NCI-H1694 (cell line): ENCODE measurements at places on chromosomes 4 and X.

- no peak for DNase-seq
These were observed 132.7 kb downstream of the TMEM164 start for GRCh38 chrX:110135618-110136017.

- no peak for DNase-seq
These were observed 349.6 kb upstream of the FTHL17 start for GRCh38 chrX:31421441-31421840.

- no peak for DNase-seq
These were observed 56.1 kb upstream of the NAP1L2 start for GRCh38 chrX:73270753-73271152.

- DNase-seq, result peak; percentile 12
These were observed 4.2 kb downstream of the PAK3 start for GRCh38 chrX:111100191-111100590.

DNA sequence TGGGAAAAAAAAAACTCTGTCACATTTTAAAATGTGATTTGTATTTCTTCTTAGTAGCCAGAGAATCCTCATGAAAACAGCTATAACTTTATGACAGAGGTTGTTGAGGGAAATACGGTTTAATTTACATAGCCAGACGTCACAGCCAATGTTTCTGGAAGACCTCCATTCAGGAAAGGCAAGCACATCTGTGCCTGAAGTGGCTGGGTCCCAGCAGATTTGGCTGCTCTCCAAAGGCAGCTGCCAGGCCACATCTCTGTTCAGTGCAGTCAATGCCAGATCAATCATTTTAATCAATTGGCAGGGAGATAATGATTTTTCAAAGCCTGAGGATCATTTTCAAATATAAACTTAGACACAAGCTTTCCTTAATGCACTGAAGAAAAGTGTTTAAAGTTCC, 86.5 kb upstream of the ZIC3 start:
- DNase-seq, result no peak

DNA sequence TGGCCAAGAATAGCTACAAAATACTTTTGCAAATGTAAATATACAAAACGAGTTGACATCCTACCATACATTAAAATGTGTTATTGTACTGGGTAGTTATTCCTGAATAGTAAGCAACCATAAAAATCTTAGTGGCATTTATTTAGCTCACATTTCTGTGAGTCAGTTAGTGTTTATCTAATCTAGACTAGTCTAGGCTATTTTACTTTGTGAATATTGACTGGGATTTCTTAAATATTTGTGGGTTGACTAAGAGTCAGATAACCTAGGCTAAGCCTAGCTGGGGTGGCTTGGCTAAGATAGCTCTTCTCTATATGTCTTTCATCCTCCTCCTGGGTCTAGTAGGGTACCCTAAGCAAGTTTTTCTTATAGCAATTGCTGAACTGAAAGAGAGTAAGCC, 543.8 kb upstream of the DIAPH2 start:
- DNase-seq, result no peak

DNA sequence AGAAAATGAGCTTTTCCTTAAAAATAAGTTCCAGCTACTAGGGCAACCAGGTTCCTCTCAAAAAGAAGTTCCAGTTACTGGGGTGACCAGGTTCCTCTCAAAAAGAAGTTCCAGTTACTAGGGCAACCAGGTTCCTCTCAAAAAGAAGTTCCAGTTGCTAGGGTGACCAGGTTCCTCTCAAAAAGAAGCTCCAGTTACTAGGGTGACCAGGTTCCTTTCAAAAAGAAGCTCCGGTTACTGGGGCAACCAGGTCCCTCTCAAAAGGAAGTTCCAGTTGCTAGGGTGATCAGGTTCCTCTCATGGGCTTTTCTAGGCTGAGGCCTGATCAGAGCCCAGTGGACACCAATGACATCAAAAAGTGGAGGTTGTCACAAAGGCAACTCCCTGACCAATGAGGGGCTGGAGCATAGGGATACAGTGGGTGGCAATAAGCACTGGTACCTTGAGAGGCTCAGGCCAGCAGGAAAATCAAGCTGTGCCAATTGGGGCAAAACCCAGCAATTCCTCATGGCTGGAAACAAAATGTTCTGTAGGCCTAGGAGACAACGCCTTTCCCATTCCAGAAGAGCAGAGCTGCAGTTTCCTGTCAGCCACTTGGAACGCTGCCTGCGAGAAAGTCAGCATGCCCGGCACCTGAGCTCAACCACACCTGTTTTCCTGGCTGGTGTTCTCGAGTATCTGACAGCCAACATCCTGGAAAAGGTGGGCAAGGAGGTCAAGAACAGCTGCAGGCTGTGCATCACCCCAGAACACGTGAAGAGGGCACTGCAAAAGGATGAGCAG, 12.3 kb upstream of the SYTL5 start:
- no peak for DNase-seq

DNA sequence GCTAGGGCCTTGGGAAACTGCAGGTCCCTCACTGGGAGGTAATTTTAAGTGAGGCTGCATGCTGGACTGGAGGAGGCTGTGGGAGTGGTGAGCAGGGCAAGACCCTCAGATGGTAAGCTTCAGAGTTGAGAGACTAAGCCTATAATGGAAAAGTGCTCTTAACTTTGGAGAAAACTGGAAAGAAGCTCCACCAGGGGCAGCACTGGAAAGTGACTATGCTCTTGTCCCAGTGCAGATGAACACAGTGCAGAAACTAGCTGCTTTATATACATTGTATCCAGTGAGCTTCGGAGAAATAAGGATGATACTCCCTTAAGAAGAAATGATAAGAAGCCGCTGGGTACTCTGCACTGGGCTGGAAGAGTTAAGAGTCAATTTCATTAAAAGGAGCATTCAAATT, 3.2 kb upstream of the MAGEB2 start:
- DNase-seq, result no peak

DNA sequence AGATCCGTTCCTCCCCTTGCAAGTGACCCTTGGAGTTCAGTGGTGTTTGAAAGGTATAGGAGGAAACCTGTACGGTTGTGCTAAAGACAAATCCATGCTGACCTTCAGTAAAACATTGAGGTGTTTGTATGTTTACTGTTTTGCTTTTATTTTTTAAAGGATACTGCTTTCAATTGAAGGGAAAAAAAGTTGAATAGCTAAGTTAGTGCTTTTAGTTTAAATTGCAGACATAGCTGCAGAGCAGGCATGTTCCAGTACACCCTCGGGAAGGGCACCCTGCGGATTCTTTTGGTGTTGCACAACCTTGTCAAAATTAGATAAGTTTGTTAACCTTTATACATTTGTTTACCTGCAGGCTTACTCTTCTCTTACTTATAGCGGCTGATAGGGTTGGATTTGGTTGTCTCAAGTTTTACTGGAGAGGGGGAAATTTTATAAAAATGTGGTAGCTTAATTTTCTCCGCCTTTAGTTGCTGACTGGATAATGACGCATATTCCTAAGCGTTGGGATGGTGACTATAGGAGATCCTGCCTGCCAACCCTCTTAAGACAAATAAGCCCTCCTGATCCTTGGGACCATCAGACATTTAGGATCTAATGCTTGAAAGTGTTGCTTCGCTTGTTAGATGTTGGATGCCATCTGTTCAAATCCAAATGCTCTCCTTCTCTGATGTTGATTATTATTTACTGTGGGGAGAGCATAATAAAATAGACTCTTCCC, 2.0 kb downstream of the RAPGEF2 start:
- peak; percentile 24 for DNase-seq
